Stimulated activated CD4-positive, alpha-beta T cell treated with anti-CD3 and anti-CD28 coated beads, Interleukin-15, amount 100 ng/mL, for 1 hour (primary cell): ENCODE measurements at places on chromosomes 7 and 10.

- no peak for DNase-seq
These were observed 345 bp downstream of the COBL start for GRCh38 chr7:51316262-51316665.

- DNase-seq: peak; percentile 97
These were observed at the start of gene C10orf143 for GRCh38 chr10:130110246-130111112. C10orf143 (minus strand) TSS chr10:130110830; CDS start chr10:130110772, 58 bp downstream.

- DNase-seq: no peak
These were observed 145.2 kb downstream of the SUGCT start for GRCh38 chr7:40279991-40280390.

- DNase-seq: no peak
These were observed 206.2 kb downstream of the VTI1A start for GRCh38 chr10:112653215-112653614.

- DNase-seq: no peak
These were observed 68.1 kb upstream of the SLC39A12 start for GRCh38 chr10:17883621-17884020.

GRCh38 chr7:93828260-93828659 lies 62.3 kb downstream of the TFPI2 start:
- DNase-seq: no peak

- no peak for DNase-seq
These were observed 667.6 kb upstream of the FOXK1 start for GRCh38 chr7:4014346-4015050.

GRCh38 chr7:143002898-143003297 lies 24.0 kb downstream of the OR9A2 start:
- DNase-seq: no peak

GRCh38 chr10:76991621-76992020 lies 646.0 kb downstream of the KCNMA1 start:
- no peak for DNase-seq

DNA sequence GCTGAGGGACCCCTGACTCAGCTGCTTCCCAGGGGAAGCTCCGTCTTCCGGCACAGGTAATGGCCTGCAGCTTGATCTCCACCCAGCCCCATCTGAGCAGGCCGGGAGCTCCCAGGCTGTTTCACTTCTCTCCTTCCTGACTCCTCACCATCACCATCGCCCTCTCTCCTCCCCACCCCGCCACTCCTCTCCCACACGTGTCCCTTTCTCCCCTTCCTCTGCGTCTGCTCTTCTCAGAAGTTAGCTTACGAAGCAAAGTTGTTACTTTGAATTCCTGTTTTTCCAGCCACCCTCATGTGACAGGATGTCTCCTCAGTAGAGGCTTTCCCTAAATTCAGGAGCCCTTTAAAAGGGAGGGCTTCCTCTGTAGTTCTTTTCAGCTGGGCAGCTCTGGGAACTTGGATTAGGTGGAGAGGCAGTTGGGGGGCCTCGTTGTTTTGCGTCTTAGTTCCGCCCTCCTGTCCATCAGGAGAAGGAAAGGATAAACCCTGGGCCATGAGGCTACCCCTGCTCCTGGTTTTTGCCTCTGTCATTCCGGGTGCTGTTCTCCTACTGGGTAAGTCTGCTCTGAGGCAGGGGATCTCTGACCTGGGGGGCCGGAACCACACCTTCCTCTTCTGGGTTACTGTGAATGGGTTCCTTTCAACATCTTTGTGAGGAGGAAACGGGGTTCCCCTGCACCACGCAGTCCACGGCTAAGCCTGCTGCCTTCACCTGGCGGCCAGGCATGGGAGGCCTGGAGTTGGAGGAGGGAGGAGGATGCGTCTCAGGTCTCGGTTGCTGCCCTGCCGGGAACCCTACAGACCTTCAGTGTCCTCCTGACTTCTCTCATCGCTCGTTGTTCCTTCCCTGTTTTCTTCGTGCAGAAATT lies at the start of gene MRC1:
TSS of gene MRC1 (plus strand) at position 378 of the 871 bp plus-strand sequence. CDS start at position 496, 118 bp downstream.
- DNase-seq: no peak

GRCh38 chr10:48444861-48445841 lies 138.7 kb downstream of the MAPK8 start:
- no peak for DNase-seq

DNA sequence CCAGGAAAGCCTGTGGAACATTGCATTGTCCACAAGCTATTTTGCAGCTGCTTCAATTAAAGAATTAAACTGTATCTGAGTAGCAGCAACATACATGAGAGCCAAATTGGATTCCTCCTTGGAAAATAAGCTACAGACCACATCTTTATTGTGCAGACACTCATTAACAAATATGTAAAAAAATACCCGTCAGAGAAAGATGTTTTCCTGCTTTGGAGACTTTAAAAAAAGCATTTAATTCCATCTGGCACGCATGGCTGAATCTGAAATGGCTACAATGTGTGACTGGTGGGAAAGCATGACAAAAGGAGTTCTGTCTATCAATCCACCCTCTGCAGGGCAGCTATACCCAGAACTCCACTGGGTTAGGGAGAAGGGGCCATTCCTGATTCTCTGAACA lies 73.1 kb upstream of the HPS1 start:
- DNase-seq: no peak

GRCh38 chr10:5625992-5626777 lies 40.2 kb downstream of the ASB13 start:
- DNase-seq: no peak

- no peak for DNase-seq
These were observed 96.1 kb downstream of the SH3PXD2A start for GRCh38 chr10:103759100-103759781.

DNA sequence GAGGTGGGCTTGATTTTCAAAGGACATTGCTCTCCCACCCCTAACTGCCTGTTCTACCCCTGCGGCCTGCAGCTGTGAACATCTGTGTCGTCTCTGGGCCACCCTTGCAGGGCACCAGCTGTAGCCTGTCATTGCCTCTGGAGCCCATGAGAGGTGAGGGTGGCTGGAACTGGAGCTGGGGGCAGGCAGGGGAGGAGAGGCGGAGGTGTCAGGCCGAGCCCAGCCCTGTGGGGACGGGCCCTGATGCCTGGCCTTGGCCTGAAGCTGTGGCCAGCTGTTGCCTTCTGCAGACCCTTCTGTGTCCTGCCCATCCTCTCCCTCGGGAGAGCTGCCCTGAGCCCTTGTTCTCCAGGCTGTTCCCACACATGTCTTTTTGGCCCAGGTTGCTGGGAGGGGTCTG lies 44.5 kb downstream of the PALD1 start:
- DNase-seq: no peak

DNA sequence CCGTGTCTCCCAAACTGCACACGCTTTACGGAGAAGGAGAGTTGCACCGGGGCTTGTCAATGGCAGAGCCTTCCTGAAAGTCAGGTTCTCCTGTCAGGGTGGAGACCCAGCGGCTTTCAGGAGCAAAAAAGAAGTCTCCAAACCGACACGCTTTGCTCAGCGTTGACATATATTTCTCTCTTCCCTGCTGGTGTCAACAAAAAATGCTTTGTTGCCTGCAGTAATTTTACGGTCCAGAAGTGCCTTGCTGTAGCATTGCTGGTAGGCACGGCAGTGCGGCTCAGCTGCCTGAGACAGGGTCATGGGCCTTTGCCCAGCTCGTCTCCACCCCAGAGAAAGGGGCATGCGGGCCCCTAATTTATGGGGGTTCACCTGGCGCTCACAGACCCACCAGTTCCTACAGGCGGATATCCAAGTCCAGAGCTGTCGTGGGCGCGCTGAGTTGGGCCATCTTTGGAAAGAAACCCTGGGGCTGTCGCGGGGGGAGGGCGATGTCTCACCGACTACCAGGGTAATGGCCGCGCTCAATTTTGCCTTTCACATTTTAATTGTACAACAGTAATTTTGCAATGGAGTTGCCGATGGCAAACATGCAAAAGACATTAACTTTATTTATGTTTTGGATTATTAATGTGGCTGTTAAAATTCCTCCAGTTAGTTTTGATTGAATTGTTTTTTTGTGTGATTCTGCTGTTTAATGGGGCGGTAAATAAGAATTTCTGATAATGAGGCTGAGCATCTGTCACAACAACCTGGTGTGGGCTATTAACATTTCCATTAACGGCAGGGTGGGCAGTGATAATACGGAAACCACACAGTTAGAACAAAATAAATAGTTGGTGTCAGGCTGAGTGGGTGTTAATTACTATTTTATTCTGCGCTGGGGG lies 478.2 kb upstream of the FOXK1 start:
- DNase-seq: no peak

GRCh38 chr10:24722676-24723385 lies 856 bp downstream of the ARHGAP21 start:
- peak; percentile 30 for DNase-seq

- peak; percentile 78 for DNase-seq
These were observed 64.4 kb upstream of the PDGFA start for GRCh38 chr7:584122-584465.

DNA sequence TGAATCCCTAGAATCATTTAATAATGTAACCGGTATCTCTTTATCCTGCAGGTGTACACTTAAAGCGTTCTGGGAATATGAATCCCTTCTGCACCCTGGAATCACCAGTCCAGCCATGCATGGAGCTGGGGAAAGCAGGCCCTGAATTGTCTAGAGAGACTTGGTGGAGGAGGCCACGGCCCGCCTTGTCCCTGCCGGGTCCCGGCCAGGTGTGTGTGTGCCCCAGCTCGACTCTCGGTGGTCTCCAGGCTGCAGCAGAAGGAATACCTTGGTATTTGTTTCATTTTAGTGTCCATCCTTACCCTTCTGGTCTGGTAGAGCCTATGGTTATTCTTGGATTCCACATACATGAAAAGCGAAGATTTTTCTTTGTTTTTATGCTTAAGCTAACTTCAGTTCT lies 58.1 kb downstream of the PRPF18 start:
- DNase-seq: no peak

DNA sequence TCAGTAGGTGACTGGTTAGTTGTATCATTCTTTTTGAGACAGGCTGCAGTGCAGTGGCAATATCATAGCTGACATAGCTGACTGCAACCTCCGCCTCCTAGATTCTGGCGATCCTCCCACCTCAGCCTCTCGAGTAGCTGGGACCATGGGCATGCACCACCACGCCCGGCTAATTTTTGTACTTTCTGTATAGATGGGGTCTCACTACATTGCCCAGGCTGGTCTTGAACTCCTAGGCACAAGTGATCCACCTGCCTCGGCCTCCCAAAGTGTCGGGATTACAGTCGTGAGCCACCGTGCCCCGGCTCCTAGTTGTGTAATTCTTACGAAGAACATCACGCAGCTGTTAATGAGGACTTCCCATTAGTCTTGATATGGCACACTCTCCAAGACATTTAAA lies 123.4 kb upstream of the VKORC1L1 start:
- no peak for DNase-seq

DNA sequence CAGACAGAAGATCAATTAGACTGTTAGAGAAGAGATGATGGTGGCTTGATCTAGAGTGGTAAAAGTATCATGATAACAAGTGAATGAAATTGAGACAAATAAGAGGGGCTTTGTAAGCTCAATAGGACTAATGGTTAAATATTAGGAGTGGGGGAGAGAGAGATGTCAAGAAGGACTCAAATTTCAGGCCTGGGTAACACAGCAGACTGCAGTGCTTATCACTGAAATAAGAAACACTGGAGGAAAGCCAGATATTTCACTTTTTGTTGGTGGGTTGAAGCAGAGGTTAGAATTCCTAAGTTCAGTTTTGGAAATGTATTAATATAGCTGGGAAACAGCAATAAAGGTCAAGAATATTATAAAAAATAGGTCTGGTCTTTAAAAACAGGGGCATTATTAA lies 74.6 kb downstream of the ORC5 start:
- DNase-seq: no peak

DNA sequence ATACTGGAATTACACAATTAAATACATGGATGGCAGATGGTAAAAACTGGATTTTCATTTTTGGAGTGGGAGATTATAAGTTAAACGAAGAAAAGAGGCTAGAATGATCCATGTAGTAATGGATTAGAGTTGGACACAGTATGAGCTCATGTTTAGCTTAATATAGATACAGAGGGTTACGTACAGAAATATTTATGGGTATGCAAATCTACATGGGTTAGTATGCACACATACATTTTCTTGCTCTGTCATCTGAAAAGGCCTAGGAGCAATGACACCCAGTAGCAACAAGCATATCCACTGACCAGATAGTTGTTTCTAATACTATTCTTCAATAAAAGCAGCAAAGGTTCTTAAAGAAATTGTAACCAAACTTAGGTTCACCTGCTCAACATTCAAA lies 366.4 kb downstream of the SEMA3D start:
- DNase-seq: no peak

DNA sequence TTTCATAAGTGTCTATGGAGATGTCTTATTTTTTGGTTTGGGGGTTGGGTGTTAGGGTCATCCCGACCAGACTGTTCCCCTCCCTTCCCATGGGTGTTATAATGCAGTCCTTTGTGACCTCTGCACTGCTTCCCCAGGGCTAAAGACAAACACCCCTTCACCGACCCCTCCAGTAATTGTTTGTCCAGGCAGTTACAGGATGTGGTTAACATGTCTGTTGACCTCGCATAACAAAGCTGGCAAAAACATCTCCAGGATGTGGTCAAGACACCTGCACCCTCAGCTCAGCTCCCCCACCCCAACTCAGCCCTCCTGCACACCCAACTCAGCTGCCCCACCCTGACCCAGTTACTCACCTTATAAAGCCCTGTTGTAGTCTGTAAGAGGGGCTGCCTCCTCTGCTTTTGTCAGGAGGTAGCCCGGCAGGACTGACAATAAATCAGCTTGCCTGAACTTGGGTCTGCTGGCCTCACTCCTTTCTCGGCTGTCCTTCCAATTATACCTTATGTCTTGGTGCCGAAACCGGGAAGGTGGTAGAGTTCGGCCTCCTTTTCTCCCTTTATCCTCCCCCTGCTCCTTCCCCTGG lies 102.2 kb downstream of the ZNF92 start:
- no peak for DNase-seq

DNA sequence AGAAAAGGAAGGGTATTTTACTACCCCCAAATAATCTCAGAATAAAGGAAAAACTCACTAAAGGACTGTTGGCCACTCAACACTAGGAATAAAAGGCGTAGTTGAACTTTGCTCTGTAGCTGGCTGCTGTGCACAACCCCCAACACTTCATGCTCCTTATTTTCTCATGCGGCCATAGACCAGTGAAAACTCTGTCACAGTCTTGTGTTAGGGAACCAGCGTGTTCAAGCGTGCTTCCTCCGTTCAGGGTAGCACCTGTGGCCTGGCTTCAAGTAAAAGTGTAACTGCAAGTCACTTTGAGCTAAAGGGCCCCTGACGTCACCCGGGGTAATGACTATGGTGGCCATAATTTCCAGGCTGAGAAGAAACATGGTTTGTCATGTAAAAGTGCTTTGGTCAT lies 27.0 kb downstream of the BLNK start:
- DNase-seq: no peak

- DNase-seq: no peak
These were observed 329.3 kb downstream of the ARL4A start for GRCh38 chr7:13016592-13017332.

GRCh38 chr7:27116962-27117886 lies 13.3 kb downstream of the HOXA4 start:
- no peak for DNase-seq

DNA sequence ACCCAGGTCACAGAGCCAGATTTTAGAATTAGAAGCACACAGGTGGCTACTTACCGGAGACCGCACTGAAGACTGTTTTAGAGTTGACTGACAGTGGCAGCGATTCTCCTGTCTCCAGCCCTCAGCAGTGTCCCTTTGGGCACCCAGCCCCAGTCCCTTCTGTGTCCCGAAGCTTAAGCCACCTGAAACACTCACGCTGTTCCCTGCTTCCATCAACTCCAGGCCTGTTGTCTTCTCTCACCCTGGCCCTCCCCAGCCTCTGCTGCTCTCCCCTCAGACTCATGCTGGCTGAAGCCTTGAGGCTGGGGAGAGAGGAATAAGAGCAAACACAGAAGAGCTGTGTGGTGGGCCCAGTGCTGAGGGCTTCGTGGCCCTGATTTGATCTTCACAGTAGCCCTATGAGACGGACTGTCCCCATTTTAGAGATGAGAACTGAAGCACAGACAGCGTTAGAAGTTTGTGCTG lies 10.6 kb downstream of the SAP25 start:
- no peak for DNase-seq

- DNase-seq: no peak
These were observed 183.6 kb downstream of the NRP1 start for GRCh38 chr10:33150889-33151288.
